ENCODE measurements at places on chromosomes 16 and 17.

- DNase-seq: no peak
- no peaks in the 10 kb centered on the region for H3K27me3 ChIP-seq
- peaks cover 86% of the 10 kb centered on the region for H3K4me1 ChIP-seq
- no peak overlapping the region for H3K27ac ChIP-seq
Observed at GRCh38 chr16:4319454-4320421, 3.9 kb downstream of the GLIS2 start.

GRCh38 chr16:30063278-30063892, 2.2 kb upstream of the ALDOA start:
- H3K4me3 ChIP-seq: peak overlapping the region; percentile 98
- H3K27me3 ChIP-seq: no peaks in the 10 kb centered on the region
- no peak for DNase-seq
- H3K36me3 ChIP-seq: peaks cover 40% of the 10 kb centered on the region
- H3K4me1 ChIP-seq: peaks cover 41% of the 10 kb centered on the region

DNA sequence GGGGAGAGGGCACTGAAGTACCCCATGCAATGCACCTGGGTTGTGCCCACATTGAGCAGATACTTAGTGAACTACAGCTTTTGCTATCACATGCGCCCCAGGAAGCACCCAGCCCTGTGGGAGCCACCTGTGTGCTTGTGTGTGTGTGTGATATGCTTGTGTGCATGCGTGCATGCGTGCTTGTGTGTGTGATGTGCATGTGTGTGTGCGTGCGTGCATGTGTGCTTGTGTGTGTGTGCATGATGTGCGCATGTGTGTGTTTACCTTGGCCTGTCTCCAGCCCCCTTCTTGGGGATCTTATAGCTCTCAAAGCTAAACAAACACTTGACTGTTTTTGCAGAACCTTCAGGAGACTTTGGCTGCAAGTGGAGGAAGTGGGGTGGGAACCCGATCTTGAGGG, 841 bp downstream of the C16orf89 start:
- DNase-seq: no peak
- H3K27ac ChIP-seq: peak overlapping the region; percentile 58
- H3K27me3 ChIP-seq: peaks cover 5% of the 10 kb centered on the region
- peak overlapping the region; percentile 24 for H3K4me3 ChIP-seq
- H3K36me3 ChIP-seq: no peaks in the 10 kb centered on the region

- DNase-seq: no peak
- peak overlapping the region; percentile 67 for H3K4me3 ChIP-seq
Observed at GRCh38 chr17:48589060-48589830, 796 bp downstream of the HOXB3 start.

DNA sequence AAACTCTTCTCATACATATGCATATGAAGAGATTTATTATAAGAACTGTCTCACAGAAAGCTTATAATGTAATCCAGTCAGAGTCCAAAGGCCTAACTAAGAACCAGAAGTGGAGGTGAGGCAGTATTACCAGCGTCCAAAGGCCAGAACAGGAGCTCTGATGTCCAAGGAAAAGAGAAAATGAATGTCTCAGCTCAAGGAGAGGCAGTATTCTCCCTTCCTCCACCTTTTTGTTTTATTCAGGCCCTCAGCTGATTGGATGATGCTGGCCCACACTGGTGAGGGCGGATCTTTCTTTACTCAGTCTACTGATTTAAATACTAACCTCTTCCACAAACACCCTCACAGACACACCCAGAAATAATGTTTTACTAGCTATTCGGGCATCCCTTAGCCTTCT, 43.4 kb downstream of the FBXL20 start:
- no peaks in the 10 kb centered on the region for H3K27me3 ChIP-seq
- no peaks in the 10 kb centered on the region for H3K36me3 ChIP-seq
- no peak for DNase-seq
- no peak overlapping the region for H3K4me3 ChIP-seq
- H3K4me1 ChIP-seq: peaks cover 3% of the 10 kb centered on the region

DNA sequence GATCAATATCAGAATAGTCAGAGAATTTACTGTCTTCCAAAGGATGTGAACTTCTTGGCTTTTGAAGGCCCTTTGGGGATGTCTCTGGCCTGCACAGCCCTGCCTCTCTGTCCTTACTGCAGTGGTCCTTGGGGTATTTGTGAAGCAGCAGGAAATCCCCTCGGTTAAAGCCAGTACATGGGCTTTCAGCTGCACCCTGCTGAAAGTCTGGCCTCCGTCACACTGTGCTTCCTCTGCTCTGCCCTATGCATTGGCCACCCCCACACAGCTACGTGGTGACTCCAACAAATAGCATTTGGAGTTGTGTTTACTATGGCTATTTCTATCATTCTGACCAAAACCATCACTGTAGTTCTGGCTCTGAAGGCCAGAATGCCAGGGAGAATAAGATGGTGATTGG, 21.2 kb downstream of the SYCE1L start:
- no peak for DNase-seq
- H3K4me1 ChIP-seq: no peaks in the 10 kb centered on the region
- H3K27me3 ChIP-seq: no peaks in the 10 kb centered on the region
- H3K4me3 ChIP-seq: no peak overlapping the region
- H3K27ac ChIP-seq: no peak overlapping the region

DNA sequence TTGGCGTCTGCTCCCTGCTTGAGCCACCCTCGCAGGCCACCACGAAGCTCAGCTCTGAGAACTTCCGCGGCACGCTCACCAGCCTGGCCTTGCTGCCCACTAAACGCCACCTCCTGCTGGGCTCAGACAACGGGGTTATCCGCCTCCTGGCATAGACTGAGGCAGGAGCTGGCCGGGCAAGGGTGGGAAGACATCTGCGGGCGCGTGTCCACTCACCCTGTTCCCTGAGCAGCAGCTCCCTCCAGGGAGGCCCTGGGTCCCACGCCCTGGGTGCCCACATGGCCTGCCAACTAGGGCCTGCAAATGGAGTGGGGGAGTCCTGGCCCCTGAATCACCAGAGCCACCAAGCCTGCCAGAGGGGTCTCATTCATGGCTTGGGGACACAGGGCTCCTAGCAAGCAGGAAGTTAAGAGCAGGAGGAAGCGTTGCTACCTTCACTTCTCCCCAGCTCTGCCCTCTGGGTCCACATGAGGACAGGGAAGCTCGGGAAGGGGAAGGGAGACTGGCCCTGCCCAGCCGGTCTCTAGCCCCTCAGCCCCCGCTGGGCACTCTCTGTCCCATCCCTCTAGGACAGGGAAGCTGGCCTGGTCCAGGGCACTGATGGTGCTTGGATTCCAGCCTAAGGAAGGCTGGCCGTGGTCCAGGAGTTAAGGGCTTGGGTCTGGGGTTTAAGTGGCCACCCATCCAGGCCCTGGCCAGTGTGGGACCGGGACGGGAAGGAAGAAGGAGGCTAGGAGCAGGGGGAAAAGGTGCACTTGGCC, 5.0 kb upstream of the SERPINF2 start:
- H3K27ac ChIP-seq: no peak overlapping the region
- peaks cover 12% of the 10 kb centered on the region for H3K4me1 ChIP-seq
- H3K36me3 ChIP-seq: peaks cover 53% of the 10 kb centered on the region
- H3K4me3 ChIP-seq: no peak overlapping the region
- DNase-seq: no peak

GRCh38 chr17:65587534-65588180, 26.2 kb upstream of the AXIN2 start:
- no peak overlapping the region for H3K4me3 ChIP-seq
- H3K36me3 ChIP-seq: no peaks in the 10 kb centered on the region
- no peaks in the 10 kb centered on the region for H3K27me3 ChIP-seq

- H3K27me3 ChIP-seq: peaks cover 20% of the 10 kb centered on the region
- peaks cover 17% of the 10 kb centered on the region for H3K4me1 ChIP-seq
- H3K27ac ChIP-seq: no peak overlapping the region
- DNase-seq: no peak
- H3K4me3 ChIP-seq: no peak overlapping the region
Observed at GRCh38 chr16:68734782-68735181, 2.3 kb upstream of the CDH1 start.
